IPS DF 19.7 (cell line): ENCODE measurements at places on chromosomes 16 and 17.

DNA sequence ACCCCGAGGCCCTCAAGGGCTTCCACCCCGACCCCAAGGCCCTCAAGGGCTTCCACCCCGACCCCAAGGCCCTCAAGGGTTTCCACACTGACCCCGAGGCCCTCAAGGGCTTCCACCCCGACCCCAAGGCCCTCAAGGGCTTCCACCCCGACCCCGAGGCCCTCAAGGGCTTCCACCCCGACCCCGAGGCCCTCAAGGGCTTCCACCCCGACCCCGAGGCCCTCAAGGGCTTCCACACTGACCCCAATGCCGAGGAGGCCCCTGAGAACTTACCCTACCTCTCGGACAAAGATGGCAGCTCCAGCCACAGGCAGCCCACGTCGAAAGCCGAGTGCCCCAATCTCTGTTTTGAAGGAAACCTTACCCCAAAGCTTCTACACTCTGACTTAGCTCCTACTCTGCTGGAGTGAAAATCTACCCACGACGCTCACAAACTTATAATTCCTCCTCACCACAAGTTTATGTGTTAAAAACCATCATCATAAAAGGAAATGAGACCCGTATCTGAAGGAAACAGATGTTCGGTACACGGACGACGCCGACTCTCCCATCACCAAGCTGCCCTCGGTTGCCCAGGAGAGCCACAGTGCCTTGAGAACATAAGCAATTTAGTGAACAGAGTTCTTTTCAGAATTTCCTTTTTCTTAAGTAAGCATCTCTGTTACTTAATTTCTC is 61.2 kb upstream of the RPH3AL start:
- no peak for DNase-seq

GRCh38 chr16:80144191-80144590 is 396.6 kb upstream of the DYNLRB2 start:
- no peak for DNase-seq

GRCh38 chr17:42512733-42513251 is 23.2 kb upstream of the NAGLU start:
- no peak for DNase-seq

DNA sequence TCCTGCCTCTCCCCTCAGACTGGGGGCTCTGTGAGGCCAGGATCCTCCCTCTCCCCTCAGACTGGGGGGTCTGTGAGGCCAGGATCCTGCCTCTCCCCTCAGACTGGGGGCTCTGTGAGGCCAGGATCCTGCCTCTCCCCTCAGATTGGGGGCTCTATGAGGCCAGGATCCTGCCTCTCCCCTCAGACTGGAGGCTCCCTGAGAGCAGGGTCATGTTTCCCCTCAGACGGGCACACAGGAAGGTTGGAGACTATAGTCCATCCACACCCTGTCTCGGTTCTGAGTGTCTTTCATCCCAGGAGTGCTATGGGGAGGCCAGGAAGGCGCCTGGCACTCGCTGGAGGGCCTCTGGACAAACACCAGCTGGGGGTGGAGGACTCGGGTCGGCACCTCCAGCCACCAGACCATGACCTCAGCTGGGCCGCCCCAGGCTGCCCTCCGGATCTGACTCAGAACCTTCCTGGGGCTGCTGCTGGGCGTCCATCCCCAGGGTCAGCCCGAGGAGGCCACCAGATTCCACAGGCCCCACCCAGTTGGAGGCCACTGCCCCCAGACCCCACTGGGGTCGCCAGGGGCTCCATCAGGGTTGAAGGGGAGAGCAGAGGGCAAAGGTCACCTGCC is 21.9 kb upstream of the DLX4 start:
- no peak for DNase-seq

DNA sequence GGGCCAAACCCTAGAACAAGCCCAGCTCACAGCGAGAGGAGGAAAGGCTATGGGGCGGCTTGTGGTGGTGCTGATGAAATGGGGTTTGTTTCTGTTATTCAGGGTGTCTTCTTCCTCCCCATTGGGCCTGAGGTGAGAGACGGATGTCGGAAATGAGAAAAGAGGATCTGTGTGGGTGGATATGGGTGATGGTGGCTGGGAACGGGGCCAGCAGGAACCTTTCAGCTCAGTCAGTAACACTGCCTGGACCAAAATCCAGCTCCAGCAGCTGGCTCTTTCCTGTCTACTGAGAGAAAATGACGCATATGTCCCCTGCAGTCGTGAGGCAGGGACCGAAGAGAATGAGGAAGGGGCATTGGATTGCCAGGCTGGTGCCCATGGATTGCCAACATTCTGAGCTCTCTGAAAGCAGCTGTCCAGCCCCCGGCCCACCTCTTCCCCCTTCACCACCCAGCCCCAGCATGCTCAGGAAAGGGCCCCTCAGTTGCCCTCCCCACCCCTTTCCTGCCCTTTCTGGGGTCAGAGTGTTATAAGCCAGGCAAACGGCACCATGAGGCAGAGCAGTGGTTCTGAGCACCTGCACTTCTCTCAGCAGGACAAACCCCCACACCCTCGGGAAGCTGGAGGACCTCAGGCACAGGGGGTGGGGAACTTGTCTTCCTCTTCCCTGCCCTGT is 4.0 kb downstream of the MYH3 start:
- no peak for DNase-seq

GRCh38 chr16:17301593-17302135 is 169.1 kb downstream of the XYLT1 start:
- DNase-seq: no peak

- no peak for DNase-seq
Observed at GRCh38 chr16:83768986-83769385, 38.8 kb upstream of the HSBP1 start.

DNA sequence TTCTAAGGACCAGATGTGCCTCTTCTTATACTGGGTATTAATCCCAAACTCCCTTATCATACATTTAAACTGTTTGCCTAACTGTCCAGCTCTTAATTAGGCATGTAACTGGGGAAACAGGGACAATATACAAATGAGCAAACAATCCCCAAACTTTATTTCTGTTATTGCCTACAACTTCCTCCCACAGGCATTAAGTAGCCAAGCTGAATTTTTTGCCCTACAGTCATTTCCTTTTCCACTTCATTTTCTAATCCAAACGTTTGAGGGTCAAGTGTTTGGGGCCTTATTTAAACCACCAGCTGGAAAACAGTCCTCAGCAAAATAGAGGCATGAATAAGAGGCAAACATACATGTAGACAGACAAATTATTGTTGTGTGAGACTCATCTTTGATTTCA is 77.4 kb upstream of the CCL2 start:
- no peak for DNase-seq
